ENCODE measurements at places on chromosomes 3 and 15.

GRCh38 chr3:53716998-53717397 is 129.2 kb downstream of the CHDH start:
- DNase-seq = no peak

DNA sequence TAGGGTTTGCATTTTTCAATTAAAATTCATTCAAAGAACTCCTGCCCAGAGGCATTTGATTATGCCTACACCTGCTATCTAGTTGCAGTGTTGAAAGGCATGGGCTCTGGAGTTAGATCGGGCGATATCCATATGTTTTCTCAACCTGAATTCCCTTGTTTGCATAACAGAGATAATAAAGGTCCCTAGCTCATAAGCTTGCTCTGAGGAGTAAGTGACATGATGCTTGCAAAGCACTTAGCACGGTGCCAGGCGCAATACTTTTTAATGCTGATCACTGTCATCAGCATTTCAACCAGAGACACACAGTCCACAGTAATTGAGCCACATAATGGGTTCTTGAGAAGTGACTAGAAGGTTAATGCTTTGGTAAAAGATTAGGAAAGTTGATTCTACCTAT is 106.3 kb upstream of the SAMMSON start:
- DNase-seq = no peak

GRCh38 chr3:152264378-152264777 is 4.4 kb upstream of the MBNL1 start:
- DNase-seq = no peak

DNA sequence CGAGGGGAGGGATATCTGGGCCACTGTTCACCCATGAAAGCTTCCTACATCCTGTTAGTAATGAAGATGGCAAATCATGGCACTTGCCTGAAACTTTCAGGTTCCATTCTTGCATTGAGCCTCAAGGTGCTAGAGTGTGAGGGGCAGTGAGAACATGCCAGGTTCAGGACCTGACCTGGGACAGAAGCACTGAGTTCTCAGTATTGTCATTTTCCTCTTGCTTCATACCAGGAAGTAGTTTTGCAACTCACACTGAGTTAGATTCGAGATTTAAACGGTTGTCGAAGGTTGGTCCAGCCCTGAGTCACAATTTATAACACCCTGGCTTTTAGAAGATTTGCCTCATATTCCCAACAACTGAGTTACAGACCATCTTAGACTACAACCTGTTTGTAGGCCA is 11.8 kb upstream of the MEIS2 start:
- DNase-seq = no peak

- DNase-seq = no peak
Observed at GRCh38 chr3:130572769-130573168, 55.8 kb downstream of the COL6A6 start.
